ENCODE measurements at places on chromosomes 2 and 18.

DNA sequence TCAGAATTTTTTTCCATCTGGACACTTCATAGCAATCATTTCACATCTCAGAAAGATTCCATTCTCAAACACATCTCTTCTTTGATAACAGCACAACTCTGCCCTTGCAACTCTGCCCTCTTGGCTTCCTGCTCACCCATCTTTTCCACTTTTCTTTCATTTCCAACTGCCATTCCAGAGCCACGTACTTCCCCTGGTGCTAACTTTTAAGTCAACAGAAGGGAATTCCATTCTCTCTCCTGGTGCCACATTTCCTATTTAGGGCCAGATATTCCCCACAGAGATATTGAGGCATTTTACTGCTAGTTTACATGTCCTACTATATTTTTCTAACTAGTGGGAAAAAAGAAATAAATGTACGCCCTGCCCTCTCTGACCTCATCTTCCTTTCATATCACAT, 590.2 kb downstream of the ARHGAP15 start:
- no peak for DNase-seq

DNA sequence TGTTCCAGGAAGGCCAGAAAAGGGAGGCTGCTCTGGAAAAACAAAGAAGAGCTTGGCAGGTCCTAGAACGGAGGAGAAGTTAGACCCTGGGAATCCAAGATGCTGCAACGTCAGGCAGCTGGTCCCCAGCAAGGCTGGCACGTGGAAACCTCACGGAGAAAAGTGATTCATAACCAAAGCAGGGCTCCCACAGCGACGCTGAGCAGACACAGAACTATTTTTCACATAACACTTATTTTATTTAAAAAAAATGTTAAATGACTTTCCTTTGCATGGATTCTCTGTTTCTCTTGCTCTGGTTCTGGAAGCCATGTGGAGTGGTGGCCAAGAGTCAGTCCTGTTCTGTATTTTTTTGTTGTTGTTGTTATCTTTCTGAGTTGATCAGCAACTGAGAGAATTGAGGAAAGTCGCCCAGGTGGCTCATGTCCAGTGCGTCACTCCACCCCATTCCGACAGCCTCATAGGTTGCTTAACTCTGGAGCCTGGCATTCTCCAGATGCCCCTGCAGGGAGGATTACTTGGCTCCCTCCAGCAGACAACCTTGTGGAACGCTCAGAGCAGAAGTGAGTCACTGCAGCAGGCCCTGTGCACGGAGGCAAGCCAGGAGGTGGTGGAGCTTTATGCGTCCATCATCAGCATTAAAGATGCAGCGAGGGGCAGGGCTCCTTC, 229.9 kb upstream of the HDAC4 start:
- no peak for DNase-seq

DNA sequence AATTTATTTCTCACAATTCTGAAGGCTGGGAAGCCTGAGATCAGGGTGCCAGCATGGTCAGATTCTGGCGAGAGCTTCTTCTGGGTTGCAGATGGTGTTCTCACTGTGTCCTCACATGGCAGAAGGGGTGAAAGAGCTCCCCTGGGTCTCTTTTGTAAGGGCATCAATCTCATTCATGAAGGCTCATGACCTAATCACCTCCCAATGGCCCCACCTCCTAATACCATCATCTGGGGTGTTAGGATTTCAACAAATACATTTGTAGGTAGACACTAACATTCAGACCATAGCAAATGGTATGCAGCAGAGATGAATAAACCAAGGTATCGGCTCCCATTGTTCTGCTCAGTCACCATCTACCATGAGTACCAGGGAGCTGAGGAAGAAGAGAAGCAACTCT, 32.7 kb downstream of the YPEL5 start:
- peak; percentile 54 for DNase-seq

DNA sequence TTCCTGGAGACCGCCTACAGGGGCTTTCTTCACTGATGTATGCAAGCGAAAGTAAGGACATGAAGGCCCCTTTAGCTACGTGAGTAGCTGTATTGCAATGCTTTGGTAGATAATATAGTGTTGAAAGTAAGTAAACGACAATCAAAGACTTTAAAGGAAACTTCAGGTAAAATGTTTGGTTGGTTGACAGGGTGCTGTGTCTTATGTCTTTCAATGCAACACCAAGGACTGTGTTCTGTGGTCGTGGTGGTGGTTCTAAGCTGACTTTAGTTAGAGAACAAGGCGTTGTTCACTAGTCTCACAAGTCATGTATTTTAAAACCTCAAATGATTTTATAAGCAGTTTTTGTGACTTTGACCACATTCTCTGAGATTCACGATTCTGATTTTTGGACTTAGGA, 58.0 kb upstream of the CABYR start:
- DNase-seq, result no peak

GRCh38 chr2:168669151-168669550, 133.3 kb upstream of the NOSTRIN start:
- DNase-seq, result peak; percentile 10

DNA sequence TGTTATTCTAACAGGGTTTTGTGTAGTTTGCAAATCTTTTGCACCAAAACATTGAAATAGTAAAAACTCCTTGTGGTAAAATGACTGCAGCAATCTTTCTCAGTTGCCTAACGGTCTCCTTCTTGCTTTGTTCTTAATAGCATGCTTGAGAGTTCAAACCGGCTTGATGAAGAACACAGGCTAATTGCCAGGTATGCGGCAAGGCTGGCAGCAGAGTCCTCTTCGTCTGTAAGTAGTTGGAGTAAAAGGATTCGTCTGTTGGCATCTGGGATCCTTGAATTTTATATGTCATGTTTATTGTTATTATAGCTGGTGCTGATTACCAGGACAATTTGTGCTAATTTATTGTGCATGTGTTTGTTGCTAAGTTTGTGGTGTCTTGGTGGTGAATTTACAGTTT, 138.1 kb downstream of the DTNA start:
- no peak for DNase-seq

DNA sequence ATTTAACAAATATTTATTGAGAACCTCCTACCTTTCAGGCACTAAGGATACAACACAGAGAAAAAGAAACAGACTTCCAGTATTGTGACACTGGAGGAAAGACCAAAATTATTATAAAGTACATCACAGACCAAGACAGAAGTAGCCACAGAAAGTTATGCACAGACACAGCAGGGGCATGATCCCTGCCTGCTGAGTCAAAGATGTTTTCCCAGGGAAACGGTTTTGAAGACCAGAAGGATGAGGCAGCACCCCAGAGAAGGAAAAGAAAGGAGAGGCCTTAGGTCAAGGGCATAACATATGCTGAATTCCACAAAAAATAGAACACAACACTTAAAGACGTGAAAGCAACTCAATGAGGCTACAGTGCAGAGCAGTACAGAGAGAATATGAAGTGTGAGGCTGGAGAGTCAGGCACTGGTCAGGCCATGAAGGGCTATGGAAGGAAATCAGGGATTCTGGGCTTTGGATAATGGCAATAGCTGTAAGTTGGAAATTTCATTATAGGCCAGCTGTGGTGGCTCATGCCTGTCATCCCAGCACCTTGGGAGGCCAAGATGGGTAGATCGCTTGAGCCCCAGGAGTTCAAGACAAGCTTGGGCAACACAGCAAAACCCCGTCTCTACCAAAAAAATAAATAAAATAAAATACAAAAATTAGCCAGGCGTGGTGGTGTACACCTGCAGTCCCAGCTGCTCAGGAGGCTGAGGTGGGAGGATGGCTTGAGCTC, 8.2 kb downstream of the ADAM17 start:
- DNase-seq, result no peak

GRCh38 chr2:177264209-177264692, 276 bp downstream of the NFE2L2 start:
- no peak for DNase-seq

GRCh38 chr2:23508066-23508390, 123.0 kb downstream of the KLHL29 start:
- no peak for DNase-seq

- no peak for DNase-seq
Measured at GRCh38 chr2:130853391-130853790, 16.7 kb downstream of the ARHGEF4 start.

- DNase-seq, result peak; percentile 98
Measured at GRCh38 chr2:128473175-128474035, 154.7 kb upstream of the HS6ST1 start.

- no peak for DNase-seq
Measured at GRCh38 chr18:35192415-35192814, 48.4 kb upstream of the ZNF397 start.

DNA sequence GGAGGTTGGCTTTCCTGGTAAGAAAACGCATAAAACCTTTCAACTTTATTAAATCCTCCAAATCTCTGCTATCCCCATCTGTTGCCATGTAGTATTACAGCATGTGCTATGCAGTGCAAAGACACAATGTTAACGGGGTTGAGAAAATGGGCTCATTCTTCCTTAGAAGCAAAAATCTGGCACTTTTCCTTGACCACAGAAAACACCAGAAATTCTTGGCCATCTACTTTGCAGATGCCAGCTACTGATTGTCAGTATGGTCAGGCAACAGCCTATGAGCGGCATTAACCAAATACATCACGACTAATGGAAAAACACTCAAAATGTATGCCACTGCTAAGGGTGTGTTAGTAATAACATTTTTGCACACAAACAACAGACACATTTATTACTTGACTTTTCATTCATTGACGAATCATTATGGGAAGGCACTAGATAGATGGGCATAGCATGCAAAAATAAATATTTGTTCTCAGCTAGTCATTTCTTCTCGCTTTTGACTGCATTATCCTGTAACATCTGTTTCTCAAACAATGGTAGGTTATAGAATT, 65.2 kb upstream of the CRIM1 start:
- DNase-seq, result no peak

- no peak for DNase-seq
Measured at GRCh38 chr18:50644807-50645206, 84.9 kb downstream of the MAPK4 start.

GRCh38 chr2:217817466-217818292, 185.1 kb downstream of the TNS1 start:
- DNase-seq, result no peak

DNA sequence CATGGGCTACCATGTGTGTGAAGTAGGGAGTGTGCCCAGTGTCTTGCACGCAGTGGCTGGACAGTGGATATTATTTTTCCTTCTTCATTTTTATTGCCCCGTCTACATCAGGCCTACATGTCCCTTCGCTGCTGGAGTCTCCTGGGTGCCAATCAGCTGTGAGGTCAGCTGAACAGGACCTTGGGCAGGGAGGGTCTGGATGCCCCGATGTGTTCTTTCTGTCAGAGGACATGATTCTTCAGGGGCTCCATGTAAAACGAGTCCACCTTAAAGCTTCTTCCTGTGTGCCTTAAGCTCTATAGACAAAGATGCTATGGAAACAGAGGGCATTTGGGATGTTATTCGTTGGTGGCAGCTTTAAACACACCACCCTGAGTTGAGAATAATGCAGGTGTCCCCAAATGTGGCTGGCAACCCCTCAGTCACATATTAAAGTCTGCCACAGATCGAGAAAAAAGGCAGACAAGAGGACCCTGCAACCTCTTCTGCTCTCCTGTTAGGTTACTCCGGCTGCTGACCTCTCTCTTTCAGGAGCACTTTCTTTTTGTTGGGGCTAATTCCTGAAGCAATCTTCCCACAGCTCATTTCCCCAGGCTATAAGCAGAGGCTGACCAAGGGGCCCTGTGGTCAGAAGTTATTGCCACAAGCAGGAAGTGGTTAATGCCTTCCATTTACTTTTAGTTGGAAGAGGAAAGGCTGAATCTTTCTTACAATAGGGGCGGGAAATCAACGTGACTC, 20.0 kb downstream of the GREB1 start:
- DNase-seq, result no peak

GRCh38 chr18:67670024-67670543, 153.6 kb upstream of the DSEL start:
- DNase-seq, result no peak

DNA sequence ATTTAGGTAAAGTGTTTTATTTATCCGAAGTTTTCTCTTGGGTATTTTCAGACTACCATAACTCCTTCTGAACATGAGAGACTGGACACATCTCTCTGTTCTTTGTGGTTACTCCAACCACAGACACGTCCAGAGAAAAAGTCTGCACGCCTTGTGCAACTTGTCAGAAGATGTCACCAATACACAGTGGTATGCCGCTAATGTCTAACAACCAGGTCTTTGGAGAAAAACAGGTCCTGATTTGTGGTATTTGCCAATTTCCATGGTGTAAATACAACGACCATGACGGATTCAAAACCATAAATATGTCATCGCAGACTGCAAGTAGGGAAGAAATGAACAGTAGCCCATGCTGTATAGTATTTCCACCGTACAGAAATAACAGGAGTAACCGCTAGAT, 620.6 kb upstream of the ID2 start:
- DNase-seq, result no peak

- DNase-seq, result peak; percentile 45
Measured at GRCh38 chr18:60090170-60090569, 190.4 kb downstream of the PMAIP1 start.

GRCh38 chr2:219059725-219060682, 717 bp downstream of the IHH start:
- DNase-seq, result no peak

GRCh38 chr18:49597157-49597931, 35.5 kb downstream of the LIPG start:
- DNase-seq, result no peak

DNA sequence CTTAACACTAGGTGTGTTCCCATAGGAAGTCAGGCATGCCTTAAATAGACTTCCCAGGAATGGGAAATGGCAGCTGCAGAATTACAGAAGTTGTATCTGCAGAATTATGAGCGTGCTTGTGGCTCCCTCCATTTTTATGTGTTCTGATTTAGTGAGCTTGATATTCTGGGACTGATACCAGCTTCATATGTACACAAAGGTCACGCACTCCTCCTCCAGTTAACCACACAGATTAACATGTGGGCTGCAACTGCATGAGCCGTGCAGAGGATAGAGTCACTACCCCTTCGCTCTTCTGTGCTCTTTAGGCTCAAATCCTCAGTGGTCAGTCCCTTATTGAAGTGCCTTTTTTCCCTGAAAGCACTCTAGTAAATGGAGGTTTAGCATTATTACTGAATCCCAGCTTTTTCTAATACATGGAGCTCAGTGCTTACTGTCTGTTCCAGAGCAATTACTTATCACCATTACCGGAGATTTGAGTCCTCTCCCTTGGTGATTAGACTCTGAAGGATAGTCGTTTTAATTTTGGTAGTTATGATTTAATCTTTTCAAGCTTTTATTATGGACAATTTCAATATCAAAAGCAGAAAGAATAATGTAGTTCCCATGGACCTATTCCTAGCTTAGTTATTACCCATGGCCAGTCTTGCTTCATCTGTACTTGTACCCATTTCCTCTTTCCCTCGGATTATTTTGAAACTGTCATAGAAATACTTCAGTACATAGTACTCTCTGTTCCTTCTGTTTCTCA, 238.3 kb downstream of the PRKCE start:
- no peak for DNase-seq

GRCh38 chr2:199458009-199458805, 468 bp upstream of the SATB2 start:
- DNase-seq, result no peak

GRCh38 chr2:60544062-60544461, 9.4 kb downstream of the BCL11A start:
- DNase-seq, result no peak

Measured in hematopoietic multipotent progenitor cell treated with erythropoietin and hydrocortisone succinate and interleukin-3 and kit ligand, for 8 days (in vitro differentiated cells).